ENCODE measurements at places on chromosomes 6 and 20.

DNA sequence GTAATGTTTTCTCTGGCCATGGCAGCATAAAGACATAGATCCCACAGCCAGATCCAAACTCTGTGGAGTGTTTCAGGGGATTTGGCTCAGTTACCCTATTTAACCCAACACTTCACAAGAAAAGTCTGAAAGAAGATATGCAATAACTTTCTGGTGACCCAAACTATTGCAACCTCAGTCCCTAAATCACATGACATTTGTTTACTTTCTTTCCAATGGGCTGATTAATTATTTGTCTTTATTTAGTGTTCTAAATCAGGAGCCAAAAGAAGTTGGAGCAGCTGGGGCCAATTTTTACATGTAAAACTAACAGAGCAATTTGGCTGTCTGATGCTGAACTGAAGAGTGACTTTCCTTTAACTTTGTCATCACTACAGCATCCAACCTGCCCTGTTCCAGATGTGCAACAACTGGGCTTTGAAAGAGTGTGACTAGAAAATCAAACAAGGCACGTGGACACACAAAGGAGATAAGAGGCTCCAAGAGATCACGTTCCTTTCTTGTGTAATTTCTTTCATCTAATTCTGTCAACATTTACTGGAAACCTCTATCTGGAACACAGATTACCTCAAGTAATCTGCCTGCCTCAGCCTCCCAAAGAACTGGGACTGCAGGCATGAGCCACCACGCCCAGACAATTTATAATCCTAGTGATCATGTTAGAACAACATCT, 90.8 kb downstream of the TRMT11 start:
- no peak for DNase-seq

- DNase-seq, result no peak
Observed at GRCh38 chr6:17001188-17001587, 100.7 kb upstream of the STMND1 start.

- no peak for DNase-seq
Observed at GRCh38 chr20:35243986-35244385, 17.5 kb downstream of the MMP24 start.

DNA sequence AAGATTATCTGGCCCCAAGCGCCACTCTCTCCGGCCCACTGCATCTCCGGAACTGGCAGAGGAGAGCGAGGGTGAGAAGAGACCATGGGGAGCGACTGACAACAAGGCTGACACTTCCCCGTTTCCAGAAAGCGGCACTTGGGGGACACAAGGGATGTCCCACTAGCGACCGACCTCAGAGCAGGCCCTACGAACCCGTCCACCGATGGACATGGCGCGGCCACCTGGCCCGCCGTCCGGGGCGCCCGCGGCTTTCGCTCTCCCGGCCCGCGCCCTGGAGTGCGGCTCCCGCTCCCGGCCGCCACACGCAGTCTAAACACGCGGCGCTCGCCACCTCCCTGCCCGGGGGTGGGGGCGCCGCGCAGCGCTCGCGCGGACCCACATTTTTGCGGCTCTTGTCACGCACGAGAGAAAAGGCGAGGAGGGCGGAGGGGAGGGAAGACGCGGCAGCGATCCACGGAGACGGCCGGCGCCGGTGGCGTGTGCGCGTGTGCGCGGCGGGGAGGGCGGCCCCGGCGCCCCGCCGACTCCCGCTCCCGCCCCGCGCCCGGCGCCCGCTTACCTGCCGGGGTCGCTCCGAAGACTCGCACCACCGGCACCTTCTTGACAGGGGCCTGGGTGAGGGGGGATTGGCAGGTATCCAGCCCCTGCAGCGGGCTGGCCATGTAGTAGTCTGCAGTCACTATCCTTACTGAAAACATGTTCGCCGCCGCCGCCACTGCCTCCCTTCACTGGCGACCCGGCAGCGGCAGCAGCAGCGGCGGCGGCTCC, 645 bp downstream of the REV3L start:
- no peak for DNase-seq

DNA sequence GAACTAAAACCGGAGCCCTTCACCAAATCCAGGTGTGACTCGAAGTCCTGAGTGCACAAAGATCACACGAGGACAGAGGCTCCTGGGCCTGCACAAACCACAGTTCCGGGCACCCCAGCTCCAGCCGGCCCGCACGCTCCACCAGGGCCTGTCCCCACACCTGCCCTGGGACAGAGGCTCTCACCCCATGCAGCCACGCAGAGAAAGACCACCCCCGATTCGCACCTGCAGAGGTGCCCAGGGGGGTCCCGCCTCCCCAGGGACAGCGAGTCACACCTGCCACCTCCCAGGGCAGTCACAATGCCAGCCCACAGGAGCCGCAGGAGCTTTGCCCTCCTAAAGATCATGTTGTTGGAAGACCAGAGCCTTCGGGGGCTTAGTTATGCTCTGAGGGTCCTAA, 25.4 kb upstream of the MRGBP start:
- no peak for DNase-seq

DNA sequence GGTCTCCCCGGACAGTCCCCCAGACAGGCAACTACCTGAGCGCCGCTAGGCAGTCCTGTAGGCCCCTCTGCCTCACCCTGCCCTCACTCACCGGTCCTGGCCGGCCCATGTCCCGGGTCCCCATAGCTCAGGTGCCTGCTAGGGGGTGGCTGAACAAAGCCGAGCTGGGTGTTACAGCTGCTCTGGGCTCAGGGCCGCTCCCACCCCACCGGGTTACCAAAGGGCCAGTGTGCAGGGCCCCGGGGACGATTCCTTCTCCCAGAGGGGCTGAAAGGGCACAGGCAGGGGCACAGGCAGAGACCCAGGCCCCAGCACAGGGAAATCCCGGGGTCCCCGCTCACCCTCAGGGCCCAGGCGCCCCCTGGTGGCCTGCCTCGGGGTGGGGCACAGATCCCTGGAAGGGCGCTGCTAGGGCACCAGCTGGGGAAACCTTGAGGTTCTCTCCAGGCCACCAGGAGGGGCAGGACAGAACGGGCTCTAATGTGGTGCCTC, 118.4 kb downstream of the GRM4 start:
- DNase-seq, result peak; percentile 66

DNA sequence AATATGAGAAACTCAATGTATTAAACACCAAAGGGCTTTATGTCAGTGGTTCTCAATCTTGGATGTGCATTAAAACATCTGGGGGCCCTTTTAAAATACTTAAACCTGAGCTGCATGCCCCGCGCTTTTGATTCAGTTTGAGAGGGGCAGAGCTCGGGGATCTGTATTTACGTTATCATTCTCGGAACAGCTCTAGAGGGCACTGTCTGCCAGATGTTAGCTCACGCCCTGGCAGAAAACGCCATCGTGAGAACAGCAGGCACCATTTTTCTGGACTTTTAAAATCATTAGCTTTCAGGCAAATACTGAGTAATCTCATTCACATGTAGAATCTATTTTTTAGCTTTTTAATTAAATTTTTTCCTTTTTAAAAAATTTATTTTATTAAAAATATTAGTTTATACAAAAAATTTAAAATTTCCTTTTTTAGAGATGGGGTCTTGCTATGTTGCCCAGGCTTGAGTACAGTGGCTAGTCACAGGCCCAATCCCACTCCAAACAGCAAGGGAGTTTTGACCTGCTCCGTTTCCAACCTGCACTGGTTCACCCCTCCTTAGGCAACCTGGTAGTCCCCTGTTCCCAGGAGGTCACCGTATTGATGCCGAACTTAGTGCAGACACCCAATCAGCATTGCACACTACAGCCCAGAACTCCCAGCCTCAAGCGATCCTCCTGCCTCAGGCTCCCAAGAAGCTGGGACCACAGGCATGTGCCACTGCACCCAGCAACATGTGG, 30.0 kb upstream of the ZNF133 start:
- DNase-seq, result no peak

DNA sequence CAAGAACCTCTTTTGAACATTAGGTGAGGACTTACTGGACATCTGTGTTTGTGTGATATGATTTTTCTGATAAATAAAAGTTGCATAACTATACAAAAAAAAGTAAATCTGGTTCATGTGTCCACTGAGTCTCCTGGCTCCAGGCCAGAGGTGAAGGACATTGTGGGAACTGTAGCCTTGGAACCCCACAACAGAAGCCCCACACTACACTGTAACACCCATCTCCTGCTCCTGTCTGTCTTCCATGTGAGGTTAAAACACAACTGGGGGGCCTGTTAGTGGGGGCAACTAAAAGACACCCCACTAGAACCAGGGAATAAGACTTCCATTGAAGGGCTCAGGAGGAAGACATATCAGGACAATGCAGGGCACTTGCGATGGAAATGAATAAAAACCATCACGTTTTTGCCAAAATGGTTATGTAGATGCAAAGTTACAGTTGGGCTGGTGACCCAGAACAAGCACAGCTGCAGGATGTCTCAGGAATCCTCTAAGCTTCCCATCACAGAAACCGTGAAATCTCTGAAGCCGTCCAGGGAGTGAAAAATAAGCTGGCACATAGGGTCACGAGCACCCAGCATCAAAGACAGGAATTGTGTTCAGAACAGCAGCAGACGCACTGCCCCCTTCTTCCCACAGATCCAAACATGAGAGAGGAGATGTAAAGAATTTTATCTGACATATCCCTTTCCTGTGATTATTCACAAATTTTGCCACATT, 36.7 kb upstream of the PCSK2 start:
- no peak for DNase-seq

GRCh38 chr6:135129136-135129856, 51.8 kb upstream of the MYB start:
- DNase-seq, result no peak

- DNase-seq, result no peak
Observed at GRCh38 chr6:138622967-138623366, 123.7 kb upstream of the NHSL1 start.

DNA sequence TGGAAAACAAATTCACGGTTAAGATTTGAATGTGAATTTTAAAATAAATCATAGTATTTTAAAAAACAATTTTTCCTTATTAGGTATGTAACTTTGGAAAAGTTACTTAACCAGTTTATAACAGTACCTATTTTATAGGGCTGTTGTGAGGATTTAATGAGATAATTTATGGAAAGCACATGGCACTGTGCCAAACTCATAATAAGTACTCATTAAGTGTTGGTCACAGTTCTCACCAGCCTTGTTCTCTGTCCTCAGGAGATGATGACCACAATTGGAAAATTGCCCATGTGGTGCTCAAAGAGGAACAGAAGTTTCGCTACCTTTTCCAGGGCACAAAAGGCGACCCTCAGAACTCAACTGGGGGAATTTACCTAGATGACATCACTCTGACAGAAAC, 39.6 kb downstream of the MEP1A start:
- DNase-seq, result no peak

GRCh38 chr6:25697537-25698340, 45.7 kb downstream of the SCGN start:
- DNase-seq, result no peak

DNA sequence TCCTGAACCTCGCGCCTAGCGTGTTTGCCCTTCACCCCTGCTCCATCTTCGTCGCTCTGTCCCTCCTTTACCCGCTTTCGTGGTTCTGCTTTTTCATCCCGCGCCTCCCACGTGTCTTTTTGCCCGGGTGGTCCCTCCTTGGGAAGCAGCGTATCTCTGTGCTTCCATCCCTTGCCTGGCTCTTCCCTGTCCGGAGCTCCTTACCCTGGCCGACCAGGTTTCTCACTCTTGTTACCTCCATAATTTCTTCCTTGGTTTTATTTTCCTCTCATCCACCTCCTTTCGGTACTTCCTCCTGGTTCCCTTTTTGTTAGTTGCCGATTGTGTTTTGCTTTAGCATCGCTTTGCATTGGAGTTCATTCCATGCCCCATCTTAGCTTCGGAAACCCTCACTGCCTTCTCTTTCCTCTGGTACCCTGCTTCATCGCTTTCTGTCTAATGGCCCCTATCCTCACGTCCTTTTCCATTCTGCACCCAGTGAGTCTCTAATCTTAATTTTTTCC, 735 bp downstream of the FAM135A start:
- no peak for DNase-seq

- DNase-seq, result no peak
Observed at GRCh38 chr6:134097114-134097707, 44.8 kb upstream of the SLC2A12 start.

GRCh38 chr6:159102373-159103160, 57.8 kb upstream of the TAGAP start:
- DNase-seq, result no peak

GRCh38 chr20:1819311-1820137, 75.7 kb upstream of the SIRPA start:
- no peak for DNase-seq

DNA sequence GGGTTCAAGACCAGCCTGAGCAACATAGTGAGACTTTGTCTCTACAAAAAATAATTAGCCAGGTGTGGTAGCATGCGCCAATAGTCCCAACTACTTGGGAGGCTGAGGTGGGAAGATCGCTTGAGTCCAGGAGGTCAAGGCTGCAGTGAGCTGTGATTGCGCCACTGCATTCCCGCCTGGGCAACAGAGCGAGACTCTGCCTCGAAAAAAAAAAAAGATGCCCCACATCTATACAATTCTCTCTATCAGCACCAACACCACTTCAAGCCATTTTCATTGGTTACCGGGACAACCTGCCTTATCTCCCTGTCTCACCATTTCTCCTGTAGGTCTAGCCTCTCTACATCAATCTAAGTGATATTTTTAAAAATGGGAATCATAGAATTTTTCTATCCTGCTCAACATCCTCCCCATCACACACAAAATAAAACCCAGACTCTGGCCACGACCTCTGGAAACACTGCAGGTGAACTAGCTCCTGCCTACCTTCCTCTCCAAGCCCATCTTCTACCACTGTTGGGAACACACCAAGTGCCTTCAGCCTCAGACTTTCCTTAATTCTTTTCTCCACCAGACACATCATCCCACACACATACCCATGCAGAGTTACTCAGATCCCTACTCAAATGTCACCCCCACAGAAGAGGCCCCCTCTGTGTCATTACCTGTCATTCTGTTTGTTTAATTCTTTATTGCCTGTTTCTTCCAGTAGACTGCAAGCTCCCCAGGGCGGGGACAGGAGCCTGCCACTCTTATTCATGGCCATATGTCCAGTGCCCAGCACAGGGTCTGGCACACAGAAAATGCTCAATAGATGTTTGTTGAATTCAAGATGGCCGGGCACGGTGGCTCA, 9.6 kb upstream of the PLTP start:
- DNase-seq, result no peak

GRCh38 chr6:21842875-21843645, 249.5 kb downstream of the SOX4 start:
- DNase-seq, result no peak

DNA sequence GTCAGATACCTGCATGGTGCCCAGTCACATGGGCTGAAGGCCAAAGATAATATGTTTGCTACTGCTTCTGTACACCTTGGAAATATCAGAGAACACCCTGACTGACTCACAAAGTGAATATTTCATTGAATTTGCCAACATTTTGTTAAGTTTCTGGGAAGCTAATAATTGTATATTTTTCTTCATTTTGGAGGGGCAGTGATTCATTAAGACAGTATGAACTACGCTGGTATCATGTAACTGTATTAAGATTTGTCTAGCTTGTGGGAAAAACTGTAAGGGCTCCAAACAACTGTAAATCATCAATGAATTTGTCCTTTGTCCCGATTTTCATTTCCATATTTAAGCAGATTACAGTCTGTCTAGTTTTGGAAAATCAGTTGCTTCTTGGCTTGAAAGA, 102.3 kb upstream of the CCN2 start:
- no peak for DNase-seq

- DNase-seq, result no peak
Observed at GRCh38 chr6:158414851-158415262, 102.6 kb downstream of the TULP4 start.

- no peak for DNase-seq
Observed at GRCh38 chr6:98695091-98695801, 139.1 kb upstream of the POU3F2 start.

GRCh38 chr6:38187325-38187724, 367.8 kb downstream of the ZFAND3 start:
- DNase-seq, result no peak
